ENCODE measurements at places on chromosomes 6 and 20.
A peak's percentile ranks its signal among the peaks of the same experiment; 100 is the strongest.

DNA sequence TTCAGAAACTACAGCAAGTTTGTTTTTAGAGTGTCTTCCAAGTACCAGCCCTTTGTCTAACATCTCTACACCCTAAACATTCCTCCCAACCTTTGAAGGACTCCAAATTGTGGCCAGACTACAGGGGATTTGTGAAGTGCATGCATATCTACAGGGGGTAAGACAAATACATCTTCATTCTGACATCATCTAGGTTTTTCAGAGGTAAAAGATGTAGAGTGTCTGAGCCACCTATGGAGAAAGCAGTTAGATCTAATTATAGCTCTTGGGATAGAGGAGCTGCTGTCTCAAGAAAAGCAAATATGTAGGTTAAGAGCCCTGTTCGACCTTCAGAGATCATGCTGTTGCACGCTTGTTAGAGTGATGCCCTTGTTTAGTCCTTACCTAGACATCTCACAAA, 617.7 kb upstream of the AGPAT4 start:
- no peak for DNase-seq

- no peak for DNase-seq
Observed at GRCh38 chr6:33731751-33732282, 14.9 kb downstream of the IP6K3 start.

DNA sequence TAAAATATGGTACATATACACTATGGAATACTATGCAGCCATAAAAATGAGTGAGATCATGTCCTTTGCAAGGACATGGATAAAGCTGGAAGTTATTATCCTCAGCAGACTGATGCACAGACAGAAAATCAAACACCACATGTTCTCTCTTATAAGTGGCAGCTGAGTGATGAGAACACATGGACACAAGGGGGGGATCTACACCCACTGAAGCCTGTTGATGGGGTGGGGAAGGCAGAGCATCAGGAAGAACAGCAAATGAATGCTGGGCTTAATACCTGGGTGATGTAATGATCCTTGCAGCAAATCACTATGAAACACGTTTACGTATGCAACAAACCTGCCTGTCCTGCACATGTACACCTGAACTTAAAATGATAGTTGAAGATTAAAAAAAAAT, 71.3 kb downstream of the MANEA start:
- no peak for DNase-seq

DNA sequence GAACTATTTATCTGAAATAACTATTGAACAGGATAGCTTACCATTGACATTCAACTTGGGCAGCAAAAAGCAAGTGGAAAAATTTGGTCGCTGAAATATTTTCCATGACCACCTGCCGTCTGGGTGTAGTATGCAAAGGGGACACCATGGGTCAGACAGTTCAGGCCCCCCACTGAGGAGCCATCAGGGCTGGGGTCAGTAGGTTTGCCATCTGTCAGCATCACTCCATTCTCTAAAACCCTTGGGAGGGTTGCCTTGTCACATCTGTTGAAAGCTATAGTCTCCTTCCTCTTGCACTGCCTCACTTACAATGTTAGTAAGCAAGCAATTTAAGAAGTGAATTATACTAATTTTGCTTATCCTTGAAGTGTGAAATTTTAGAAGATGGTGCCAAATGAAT, 44.9 kb downstream of the NRN1 start:
- DNase-seq: no peak

- no peak for DNase-seq
Observed at GRCh38 chr6:92110403-92110802, 1309.0 kb downstream of the EPHA7 start.

- DNase-seq: no peak
Observed at GRCh38 chr6:87639373-87639772, 49.4 kb downstream of the ORC3 start.

DNA sequence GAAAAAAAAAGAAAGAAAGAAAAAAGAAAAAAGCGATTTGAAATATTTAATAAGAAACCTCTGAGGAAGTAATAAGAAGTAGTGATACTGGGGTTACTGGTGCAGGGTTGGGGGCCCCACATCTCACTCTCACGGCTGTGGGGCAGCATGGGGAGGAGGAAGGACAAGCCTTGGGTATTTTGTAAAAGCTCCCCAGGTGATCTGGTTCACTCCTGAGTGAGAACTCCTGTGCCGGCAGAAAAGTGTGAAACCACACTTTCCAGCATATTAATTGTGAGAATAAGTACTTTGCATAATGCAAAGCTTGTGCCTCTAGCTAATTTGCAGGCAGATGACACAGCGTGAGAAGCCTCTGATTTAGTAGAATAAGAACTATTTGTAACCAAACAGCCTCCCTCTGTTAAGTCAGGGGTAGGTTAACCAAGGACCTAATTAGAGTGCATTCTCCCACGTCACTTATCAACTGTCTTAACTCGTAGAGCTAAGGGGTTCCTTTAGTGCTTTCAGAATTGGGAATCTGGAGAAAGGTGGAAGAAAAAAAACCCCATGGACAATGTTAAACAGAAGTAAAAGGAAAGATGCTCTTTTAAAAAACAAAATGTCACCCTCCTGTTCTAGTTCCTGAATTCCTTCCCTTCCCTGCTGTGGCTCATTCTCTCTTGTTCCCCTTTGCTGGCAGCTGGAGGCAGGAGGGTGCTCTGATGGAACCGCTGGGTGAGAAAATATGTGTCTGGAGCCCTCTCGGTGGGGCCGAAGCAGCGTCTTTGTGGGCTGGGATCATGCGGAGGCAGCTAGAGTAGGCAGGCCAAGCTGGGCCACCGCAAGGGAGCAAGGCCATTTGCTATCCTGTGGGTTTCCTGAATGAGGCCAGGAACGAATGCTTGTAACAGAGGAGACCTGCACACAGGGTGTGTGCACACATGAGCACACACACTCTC, 108.7 kb downstream of the FYN start:
- peak; percentile 70 for DNase-seq

DNA sequence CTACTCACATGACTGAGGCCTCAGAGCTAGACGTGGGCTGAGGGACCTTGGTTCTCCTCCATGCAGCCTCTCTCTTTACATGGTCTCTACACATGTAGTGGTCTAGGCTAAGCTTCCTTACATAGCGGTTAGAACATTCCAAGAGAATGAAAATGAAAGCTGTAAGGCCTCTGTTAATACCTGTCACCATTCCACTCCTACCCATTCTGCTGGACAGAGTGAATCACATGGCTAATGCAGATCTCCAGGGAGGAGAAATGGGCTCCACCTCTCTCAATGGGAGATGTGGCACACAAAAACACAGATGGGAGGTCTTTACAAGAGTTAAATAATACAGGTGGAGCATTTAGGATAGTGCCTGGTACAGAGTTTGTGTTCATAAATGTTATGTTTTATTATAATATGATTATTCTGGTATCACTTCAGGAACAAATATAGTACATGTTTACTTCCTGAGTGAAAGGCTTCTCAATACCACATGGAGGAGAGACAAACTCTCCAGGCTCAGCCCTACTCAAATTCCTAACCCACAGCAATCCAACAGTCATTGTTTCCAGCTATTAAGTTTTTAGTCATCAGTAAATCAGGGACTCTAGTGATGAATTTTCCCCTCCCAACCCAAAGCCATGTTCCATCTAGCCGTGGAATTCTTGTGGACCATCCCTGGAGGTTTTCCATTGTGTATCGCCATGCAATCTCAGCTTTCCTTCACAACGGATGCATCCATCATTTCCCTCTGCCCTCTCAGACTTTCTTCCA, 57.9 kb downstream of the ISM1 start:
- no peak for DNase-seq

DNA sequence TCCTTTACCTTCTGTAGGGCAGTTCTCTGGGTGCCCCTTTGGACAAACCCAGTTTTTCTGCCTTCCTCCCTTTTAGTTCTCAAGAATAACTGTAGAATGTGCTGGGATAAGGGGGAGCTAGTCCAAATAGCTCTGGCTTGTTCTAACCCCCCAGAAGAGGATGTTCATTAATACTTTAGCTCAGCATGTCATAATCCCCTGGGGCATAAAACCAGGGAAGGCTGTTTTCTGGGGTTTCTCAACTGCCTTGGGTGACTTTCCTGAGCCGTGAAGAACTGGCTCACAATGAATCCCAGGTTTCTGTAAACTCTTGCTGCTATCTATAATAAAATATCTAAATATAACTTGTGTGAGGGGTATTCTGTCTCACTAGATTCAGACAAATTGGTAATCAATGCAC, 44.5 kb upstream of the RNF217 start:
- no peak for DNase-seq

- DNase-seq: no peak
Observed at GRCh38 chr6:85405853-85406198, 44.1 kb upstream of the NT5E start.

GRCh38 chr6:43089874-43090558, 13.9 kb downstream of the PTK7 start:
- DNase-seq: no peak

DNA sequence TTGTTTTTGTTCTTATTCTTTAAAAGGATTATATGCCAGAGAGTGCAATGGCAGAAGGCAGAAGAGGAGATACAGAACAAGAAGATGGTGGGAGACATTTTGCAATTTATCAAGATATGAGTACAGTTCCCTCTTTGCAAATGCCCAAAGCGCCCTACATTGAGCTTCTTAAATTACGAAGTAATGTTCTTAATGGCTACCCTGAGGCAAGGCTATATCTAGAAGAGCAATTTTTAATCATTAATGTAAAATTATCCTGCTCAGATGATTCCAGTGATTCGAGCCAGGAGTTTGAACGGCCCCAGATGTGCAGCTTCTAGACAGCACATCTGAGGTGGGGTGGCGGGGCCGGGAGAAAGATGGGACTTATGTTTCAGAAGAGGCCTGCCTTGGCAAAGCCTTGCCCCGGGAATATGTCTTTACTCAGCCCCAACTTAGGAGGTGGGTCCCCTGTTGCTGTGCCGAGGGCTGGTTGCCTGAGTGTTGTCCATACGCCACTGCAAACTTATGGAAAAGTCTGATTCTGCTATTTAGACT, 84.9 kb upstream of the MLN start:
- no peak for DNase-seq

DNA sequence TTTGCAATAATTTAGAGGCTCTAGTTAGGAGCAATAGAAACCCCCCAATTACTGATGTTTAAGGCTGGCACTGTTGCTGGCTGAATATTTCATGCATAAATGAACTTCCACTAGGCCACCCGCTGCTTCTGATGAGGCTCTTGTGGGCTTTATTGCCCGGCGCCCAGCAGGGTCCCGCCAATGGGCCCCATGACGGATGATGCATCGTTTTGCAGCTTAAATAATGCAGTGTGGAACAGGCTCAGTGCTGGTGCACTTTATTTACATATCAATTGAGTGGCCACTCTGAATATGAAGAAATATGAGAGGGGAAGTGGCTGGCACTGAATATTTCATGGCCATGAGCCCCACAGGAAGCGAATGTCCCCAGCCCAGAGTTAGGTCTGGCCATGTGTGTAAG, 155.3 kb upstream of the MAFB start:
- no peak for DNase-seq

GRCh38 chr6:116783852-116784251, 18.3 kb upstream of the FAM162B start:
- no peak for DNase-seq

GRCh38 chr20:35303735-35304491, 11.7 kb upstream of the FAM83C start:
- peak; percentile 86 for DNase-seq

DNA sequence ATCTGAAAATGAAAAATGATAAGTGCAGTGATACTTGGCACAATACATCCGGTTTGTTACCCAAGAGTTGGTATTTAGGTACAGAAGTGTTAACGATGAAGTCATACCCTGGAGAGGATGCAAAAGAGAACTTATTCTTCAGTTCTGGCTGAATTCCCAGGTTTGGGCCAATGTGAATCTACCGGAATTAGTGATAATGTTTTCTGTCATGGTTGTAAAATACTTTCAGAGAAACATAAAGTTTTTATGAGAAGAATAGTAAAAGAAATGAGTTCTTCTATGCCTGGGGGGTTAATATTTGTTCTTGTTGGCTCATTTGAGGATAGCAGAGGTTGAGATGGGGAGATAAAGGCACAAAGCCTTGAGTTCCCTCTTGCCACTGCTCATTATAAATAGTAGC, 509.9 kb upstream of the POU3F2 start:
- no peak for DNase-seq

- no peak for DNase-seq
Observed at GRCh38 chr6:558959-559358, 97.9 kb downstream of the HUS1B start.

DNA sequence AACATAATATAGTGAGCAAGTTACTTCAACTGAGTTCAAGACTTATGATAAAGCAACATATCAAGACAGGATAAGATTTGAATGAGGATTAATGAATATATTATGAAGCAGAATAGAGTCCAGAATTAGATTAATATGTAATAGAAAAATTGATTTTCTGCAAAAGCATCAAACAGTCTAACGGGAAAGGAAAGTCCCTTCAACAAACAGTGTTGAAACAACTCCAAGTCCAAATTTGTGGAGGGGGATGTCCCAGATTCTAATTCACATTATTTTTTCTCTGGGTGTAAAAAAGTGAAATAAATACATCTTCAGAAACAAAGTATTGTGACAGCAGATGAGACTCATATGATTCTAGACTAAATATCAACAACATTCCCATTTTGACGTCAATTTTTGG, 289.7 kb downstream of the C6orf118 start:
- no peak for DNase-seq

GRCh38 chr6:2216794-2217383, 28.5 kb downstream of the GMDS start:
- DNase-seq: no peak

GRCh38 chr6:136552054-136552453, 1.8 kb upstream of the MAP7 start:
- DNase-seq: no peak

GRCh38 chr6:4356899-4357659, 221.7 kb upstream of the ECI2 start:
- no peak for DNase-seq

DNA sequence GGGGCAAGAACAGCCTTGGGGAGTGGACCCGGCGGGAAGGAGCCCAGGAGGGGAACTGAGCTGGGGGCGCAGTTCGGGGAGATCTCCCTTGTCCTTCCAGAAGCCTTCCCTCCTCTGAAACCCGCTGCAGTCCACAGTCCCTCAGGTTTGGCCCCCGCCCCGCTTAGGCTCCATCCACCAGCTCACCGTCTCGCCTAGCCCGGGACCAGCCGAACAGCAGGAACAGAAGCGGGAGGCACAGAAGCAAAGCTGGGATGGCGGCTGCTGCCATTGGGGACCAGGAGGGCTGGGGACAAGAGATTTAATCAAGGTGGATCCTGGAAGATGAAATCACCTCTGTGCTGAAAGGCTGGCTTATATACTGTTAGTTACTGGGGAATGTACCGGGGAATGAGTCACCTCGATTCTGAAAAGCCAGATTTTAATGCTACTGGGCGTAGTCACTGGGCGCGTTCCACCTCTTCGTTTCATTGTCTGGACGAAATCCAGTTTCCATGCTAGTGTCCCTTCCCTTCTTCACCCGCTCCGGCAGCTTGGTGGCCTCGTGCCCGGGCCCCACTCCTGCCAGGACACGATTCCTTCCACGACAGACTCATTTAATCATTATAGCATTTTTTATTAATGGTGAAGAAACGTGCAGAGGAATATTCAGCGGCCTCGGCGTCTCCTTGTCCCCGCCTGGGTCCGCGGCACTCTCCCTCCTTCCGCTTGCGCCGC, at the start of gene RAET1L:
Gene RAET1L (minus strand): TSS at position 332 of the 717 bp plus-strand sequence. CDS start 61 bp downstream, at position 271.
- peak; percentile 41 for DNase-seq
